ENCODE measurements at places on chromosomes 3 and 15. TPM values are rescaled to one million over a fixed set of nuclear protein-coding genes. Genes with fewer than 3 reads are reported as not detected.

The NMB gene
- total RNA-seq, result 4.9 TPM

The ITIH1 gene
- total RNA-seq, result not detected

The TGFBR2 gene
- total RNA-seq, result 106 TPM

The LINGO1 gene
- total RNA-seq, result not detected

The SLC22A14 gene
- total RNA-seq, result 0.78 TPM

The EFCC1 gene
- 4.6 TPM for total RNA-seq

The MKRN3 gene
- 10.1 TPM for total RNA-seq

The ADAMTS17 gene
- total RNA-seq, result 0.10 TPM

The ATP13A5 gene
- not detected for total RNA-seq

The CCR1 gene
- 0.53 TPM for total RNA-seq

The EDC3 gene
- 9.5 TPM for total RNA-seq

The ROPN1 gene
- not detected for total RNA-seq

The REC114 gene
- not detected for total RNA-seq

The FBN1 gene
- 81.2 TPM for total RNA-seq
